Mesothelial cell of epicardium (in vitro differentiated cells): ENCODE measurements at places on chromosomes 2 and 18.

DNA sequence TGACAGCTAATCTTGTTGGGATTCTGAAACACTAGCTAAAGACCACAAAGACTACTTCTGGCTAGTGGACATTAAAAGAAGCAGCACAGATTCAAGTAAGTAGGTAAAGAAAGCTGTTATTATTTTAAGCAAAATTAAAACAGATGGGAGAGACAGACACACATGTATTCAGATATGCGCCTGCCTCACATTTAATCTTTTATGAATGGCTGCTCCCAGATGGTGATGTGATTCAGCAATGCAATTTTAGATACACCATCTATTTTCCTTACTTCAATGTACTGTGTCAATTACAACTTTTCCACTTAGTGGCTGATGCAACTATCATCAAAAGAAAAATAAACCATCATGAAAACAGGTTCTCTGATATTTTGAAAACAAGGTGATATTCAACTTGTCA lies 133.0 kb upstream of the PGAP1 start:
- peaks cover 10% of the 10 kb centered on the region for H3K36me3 ChIP-seq
- H3K27ac ChIP-seq, result no peak overlapping the region
- no peaks in the 10 kb centered on the region for H3K27me3 ChIP-seq
- H3K4me1 ChIP-seq, result peaks cover 9% of the 10 kb centered on the region
- H3K4me3 ChIP-seq, result no peak overlapping the region

- no peak overlapping the region for H3K4me3 ChIP-seq
- DNase-seq, result no peak
- no peaks in the 10 kb centered on the region for H3K36me3 ChIP-seq
- no peak overlapping the region for H3K27ac ChIP-seq
- H3K27me3 ChIP-seq, result no peaks in the 10 kb centered on the region
- H3K4me1 ChIP-seq, result peaks cover 76% of the 10 kb centered on the region
These were observed 63.1 kb downstream of the TNS1 start for GRCh38 chr2:217939629-217940245.

GRCh38 chr18:58049000-58049688 lies 5.1 kb downstream of the NEDD4L start:
- H3K27me3 ChIP-seq, result no peaks in the 10 kb centered on the region
- H3K27ac ChIP-seq, result no peak overlapping the region
- DNase-seq, result no peak
- peaks cover 4% of the 10 kb centered on the region for H3K36me3 ChIP-seq

DNA sequence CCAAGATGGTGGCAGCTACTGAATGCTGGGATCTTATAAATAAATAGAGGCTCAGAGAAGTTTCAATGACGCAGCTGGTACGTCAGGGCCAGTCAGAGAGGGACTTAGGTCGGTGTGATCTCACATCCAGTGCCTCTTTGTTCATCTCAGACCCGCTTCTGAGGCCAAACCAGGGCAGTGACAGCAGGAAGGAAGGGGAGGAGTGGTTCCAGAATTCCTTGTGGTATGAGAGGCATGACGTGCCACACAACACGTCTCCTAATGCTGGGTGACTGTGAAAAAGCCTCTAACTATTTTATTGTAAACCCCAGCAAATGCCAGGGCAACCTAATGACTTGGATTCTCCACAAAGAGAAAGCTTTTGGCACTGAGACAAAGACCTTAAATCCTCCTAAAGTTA lies 423.3 kb downstream of the LPIN1 start:
- no peak for DNase-seq
- H3K4me3 ChIP-seq, result no peak overlapping the region
- no peaks in the 10 kb centered on the region for H3K36me3 ChIP-seq
- H3K27me3 ChIP-seq, result no peaks in the 10 kb centered on the region

DNA sequence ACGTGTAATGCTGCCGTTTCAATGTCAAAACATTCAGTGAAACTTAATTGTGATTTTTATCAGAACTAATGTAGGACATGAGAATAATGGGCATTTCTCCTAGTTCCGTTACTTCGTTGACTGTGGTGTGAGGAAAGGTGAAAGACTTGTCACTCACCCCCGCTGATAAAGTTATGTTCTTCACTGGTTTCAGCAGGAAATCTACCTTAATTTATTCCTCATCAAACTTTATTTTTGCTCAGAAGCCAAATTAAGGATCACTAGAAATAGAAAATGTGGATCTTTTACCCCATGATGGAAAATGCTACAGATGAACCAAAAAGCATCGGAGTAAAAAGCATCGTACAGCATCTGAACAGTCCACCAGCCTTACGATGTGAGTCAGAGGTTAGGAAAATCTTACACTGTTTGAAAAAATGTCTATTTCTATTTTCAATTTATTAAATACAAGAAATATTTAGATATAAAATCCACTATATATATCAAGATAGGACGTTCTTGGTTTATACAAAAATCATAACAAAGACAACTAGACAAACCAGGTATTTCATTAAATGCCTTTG lies 1.0 kb upstream of the ROCK1 start:
- H3K27me3 ChIP-seq, result no peaks in the 10 kb centered on the region
- DNase-seq, result no peak
- peak overlapping the region; percentile 26 for H3K27ac ChIP-seq
- H3K36me3 ChIP-seq, result no peaks in the 10 kb centered on the region
- no peak overlapping the region for H3K4me3 ChIP-seq
- H3K4me1 ChIP-seq, result peaks cover 22% of the 10 kb centered on the region

GRCh38 chr2:40653829-40654228 lies 201.9 kb upstream of the SLC8A1 start:
- DNase-seq, result no peak
- peaks cover 21% of the 10 kb centered on the region for H3K27me3 ChIP-seq
- H3K4me1 ChIP-seq, result no peaks in the 10 kb centered on the region
- H3K4me3 ChIP-seq, result no peak overlapping the region

- no peaks in the 10 kb centered on the region for H3K4me1 ChIP-seq
- H3K27me3 ChIP-seq, result peaks cover 13% of the 10 kb centered on the region
- no peak overlapping the region for H3K27ac ChIP-seq
These were observed 43.0 kb downstream of the LRATD1 start for GRCh38 chr2:14675489-14675888.

GRCh38 chr2:7405861-7406715 lies 488.9 kb downstream of the RNF144A start:
- H3K4me3 ChIP-seq, result no peak overlapping the region
- no peaks in the 10 kb centered on the region for H3K36me3 ChIP-seq
- no peak overlapping the region for H3K27ac ChIP-seq

GRCh38 chr2:46489423-46490174 lies 10.2 kb downstream of the TMEM247 start:
- no peak overlapping the region for H3K4me3 ChIP-seq
- H3K36me3 ChIP-seq, result no peaks in the 10 kb centered on the region
- peak overlapping the region; percentile 41 for H3K27ac ChIP-seq
- H3K4me1 ChIP-seq, result peaks cover 30% of the 10 kb centered on the region
- no peak for DNase-seq
- H3K27me3 ChIP-seq, result no peaks in the 10 kb centered on the region

- peak overlapping the region; percentile 96 for H3K27ac ChIP-seq
- no peak for DNase-seq
- H3K4me3 ChIP-seq, result no peak overlapping the region
- peaks cover 3% of the 10 kb centered on the region for H3K36me3 ChIP-seq
- no peaks in the 10 kb centered on the region for H3K27me3 ChIP-seq
These were observed 338.8 kb downstream of the AGPS start for GRCh38 chr2:177731384-177731783.

GRCh38 chr2:127419448-127420038 lies 1.3 kb downstream of the PROC start:
- peaks cover 24% of the 10 kb centered on the region for H3K4me1 ChIP-seq

DNA sequence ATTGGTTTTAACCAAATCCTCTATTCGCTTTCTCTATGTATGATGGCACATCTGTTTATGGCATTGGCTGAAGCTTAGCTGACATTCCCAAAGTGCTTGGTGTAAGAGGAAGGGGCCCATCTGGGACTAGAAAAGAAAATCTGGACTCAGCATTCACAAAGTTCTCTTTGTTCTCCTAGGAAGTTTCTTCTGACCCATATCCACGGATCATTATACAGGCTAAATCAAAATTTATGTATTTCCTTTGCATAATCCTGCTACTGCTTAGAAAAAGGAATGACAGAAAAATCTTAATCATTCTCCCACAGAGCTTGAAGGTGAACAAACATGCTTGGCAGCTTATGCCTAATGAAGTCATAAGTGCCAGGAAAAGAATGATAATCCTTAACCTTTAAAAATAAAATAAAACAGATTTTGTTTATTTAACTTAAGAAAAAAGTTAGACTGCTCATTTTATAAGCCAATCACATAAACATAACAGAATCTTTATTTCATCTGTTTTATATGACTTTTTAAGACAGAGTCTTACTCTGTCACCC lies 88.4 kb downstream of the NYAP2 start:
- H3K4me1 ChIP-seq, result peaks cover 8% of the 10 kb centered on the region
- no peaks in the 10 kb centered on the region for H3K27me3 ChIP-seq
- H3K4me3 ChIP-seq, result no peak overlapping the region
- DNase-seq, result no peak

DNA sequence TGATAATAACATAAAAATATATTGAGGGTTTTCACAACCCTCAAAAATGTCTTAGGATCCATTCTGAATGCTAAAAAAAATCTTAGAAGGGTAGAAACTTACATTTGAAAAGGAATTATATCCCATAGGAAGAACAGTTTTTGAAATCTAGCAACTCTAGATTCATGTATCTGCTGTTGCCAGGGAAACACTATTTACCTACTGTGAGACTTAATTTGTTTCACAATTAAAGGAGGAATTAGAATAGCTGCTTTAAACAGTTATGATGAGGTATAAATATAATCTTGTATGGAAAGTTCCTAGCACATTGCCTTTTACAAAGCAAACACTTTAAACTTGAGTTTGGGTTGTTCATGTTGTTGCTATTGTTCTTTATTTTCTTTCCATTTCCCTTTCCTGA lies 988.2 kb downstream of the SUCLG1 start:
- peaks cover 7% of the 10 kb centered on the region for H3K36me3 ChIP-seq
- H3K27ac ChIP-seq, result no peak overlapping the region

DNA sequence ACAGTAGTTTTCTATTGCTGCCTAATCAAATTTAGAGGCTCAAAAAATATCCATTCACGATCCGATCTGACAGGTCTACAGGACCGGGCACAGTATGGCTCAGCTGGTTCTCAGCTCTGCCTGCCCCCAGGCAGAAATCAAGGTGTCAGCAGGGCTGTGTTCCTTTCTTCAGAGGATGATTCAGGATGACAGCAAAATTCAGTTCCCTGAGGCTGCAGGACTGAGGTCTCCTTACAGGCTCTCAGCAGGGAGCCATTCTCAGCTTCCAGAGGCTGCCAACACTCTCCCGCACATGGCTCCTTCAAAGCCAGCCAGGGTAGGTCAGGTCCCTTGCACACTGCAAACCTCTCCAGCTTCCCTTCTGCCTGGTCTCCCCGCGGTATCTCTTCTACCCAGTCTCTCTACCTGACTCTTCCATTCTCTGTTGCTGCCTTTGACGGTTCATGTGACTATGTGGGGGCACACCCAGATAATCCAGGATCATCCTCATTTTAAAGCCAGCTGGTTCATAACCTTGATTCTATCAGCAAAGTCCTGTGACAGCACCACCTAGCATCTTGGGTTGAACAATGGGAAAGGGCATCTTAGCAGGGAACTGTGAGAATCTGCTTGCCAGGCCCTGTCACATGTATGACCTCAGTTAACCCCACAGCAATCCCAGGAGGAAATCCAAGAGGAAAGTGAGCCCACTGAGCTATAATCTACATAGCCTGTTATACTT lies 50.4 kb downstream of the UXS1 start:
- no peaks in the 10 kb centered on the region for H3K27me3 ChIP-seq
- H3K4me1 ChIP-seq, result peaks cover 18% of the 10 kb centered on the region
- DNase-seq, result no peak
- no peak overlapping the region for H3K4me3 ChIP-seq
- H3K36me3 ChIP-seq, result peaks cover 31% of the 10 kb centered on the region
- H3K27ac ChIP-seq, result no peak overlapping the region

GRCh38 chr2:131146231-131146630 lies 41.1 kb downstream of the PLEKHB2 start:
- H3K27me3 ChIP-seq, result no peaks in the 10 kb centered on the region
- no peak for DNase-seq
- peaks cover 28% of the 10 kb centered on the region for H3K36me3 ChIP-seq
- no peak overlapping the region for H3K27ac ChIP-seq
- no peaks in the 10 kb centered on the region for H3K4me1 ChIP-seq

GRCh38 chr2:9736021-9736420 lies 105.2 kb upstream of the YWHAQ start:
- H3K27me3 ChIP-seq, result peaks cover 2% of the 10 kb centered on the region
- no peak overlapping the region for H3K27ac ChIP-seq
- peaks cover 3% of the 10 kb centered on the region for H3K36me3 ChIP-seq
- DNase-seq, result no peak

DNA sequence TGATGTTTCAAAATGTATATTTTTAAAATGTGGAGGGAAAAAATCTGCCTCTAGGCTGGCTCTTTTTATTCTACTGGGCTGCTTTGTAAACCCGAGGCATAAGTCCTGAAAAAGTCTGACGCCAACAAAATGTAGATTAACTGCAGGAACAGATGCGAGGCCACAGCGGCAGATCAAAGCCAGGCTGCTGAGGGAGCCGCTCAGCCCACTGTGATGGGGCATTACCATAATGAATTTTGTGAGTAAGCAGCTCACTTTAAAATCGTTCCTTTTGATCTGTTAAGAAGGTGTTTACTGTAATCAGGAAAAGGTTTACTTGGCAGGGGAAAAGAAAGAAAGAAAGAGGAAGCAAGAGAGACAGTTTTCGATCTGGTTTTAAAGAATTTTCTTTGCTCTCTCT lies 269.0 kb downstream of the ICOS start:
- H3K36me3 ChIP-seq, result no peaks in the 10 kb centered on the region
- H3K4me1 ChIP-seq, result peaks cover 9% of the 10 kb centered on the region
- peak overlapping the region; percentile 20 for H3K4me3 ChIP-seq
- no peak for DNase-seq
- peaks cover 9% of the 10 kb centered on the region for H3K27me3 ChIP-seq

DNA sequence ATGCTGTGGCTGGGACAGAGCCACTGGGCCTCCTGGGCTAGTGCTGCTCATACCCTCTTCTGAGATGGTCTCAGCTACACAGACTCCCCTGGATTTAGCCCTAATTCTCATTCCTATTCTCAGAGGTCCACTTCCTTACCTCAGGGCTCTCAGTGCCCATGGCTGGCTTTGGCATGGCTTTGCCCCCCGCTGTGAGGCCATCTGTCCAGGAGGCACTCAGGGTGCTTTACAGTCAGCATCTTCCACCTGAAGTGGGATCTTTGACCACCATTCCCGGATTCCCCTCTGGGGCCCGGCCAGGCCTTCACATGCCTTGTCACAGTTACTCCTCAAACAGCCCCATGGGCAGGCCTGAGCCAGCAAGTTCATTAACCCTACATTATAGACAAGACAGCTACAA lies 161.8 kb downstream of the CELF4 start:
- no peak for DNase-seq
- peaks cover 3% of the 10 kb centered on the region for H3K27me3 ChIP-seq
- peaks cover 19% of the 10 kb centered on the region for H3K4me1 ChIP-seq
- H3K27ac ChIP-seq, result no peak overlapping the region
- H3K36me3 ChIP-seq, result no peaks in the 10 kb centered on the region

- DNase-seq, result no peak
- H3K4me1 ChIP-seq, result peaks cover 15% of the 10 kb centered on the region
- no peak overlapping the region for H3K4me3 ChIP-seq
These were observed 50.6 kb upstream of the IKZF2 start for GRCh38 chr2:213202011-213202410.

DNA sequence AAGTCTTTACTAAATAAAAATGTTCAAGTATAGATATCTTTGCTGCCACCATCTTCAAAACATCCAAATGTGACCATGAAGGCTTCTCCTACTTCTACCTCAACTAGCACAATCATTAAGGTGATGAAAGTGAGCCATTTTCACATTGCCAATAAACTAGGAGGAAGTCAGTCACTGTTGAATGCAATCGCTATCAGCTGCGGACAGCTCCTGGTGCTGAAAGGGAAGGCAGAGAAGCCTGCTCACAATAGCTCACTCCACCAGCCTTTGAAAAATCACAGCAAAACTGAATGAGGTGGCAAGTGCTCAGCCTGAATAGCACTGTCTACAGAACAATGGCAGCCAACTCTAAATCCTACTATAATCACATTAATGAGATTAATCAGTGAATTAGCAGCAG lies 2.2 kb downstream of the MYT1L start:
- H3K27ac ChIP-seq, result no peak overlapping the region
- no peaks in the 10 kb centered on the region for H3K36me3 ChIP-seq
- peaks cover 34% of the 10 kb centered on the region for H3K27me3 ChIP-seq
- H3K4me3 ChIP-seq, result no peak overlapping the region
